ENCODE measurements at places on chromosomes 7 and 10. TPM values are rescaled to one million over a fixed set of nuclear protein-coding genes. Genes with fewer than 3 reads are reported as not detected.

DNA sequence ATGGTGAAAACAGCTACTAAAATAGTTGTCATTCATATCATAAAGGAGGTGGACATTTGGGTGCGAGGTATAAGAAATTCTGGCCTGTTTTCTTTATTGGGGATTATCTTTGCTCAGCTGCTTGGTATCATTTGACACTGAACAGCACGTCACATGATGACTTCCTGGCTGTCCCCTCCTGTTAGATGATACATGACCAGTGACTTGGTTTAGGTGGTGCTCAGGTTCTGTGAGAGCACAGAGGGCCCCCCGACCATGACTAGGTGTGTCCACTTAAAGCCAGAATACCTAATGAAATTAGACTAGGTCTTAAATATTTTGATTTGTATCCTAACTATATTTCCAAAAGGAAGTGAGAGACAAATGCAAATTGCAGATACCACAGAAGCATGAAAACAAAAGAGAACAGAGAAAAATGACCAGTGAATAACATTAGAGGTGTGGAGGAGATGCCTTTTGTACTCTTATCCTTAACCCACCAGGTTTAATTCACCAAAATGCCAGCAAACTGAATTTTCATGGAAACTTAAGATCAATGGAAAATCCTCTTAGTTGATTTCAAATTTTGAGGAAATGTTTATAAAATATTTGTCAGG, 50.6 kb upstream of the GJD4 start:
- DNase-seq = no peak

GRCh38 chr7:38615665-38616064, 15.5 kb downstream of the AMPH start:
- DNase-seq = no peak

DNA sequence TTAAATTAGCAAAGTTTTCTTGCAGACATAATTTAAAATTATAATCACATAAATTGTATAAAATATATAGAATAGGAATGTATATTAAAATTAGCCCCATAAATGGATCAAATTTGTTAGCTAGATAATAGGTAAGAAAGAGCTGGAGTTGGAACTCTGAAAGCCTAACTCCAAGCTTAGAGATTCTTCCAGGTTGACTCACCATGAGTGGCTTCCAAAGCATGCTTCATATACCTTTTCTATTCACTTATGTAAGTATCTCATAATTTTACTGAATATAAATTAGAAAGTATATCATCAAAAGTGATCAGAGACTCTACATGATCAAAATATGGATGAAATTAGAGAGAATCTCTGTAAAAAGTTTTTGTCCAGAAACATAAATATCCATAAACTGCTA, 320.7 kb upstream of the MAGI2 start:
- DNase-seq = no peak

DNA sequence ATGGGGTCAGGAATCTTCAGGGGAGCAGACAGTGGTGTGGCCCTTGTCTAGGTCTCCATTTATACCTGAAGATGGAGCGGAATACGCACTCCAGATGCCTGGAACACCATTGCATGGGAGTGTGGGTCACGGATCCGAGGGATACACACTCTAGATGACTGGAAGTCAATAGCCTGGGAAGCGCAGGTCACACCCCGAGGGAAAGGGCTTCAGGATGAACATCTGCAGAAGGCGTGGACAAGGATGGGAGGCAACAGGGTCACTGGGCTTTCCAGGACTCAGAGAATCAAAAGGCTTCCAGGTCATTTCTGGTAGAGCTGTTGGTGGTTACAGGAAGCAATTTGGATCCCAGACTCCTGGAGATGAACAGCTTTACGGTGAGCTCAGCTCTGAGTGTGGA, 382.2 kb upstream of the KLF6 start:
- DNase-seq = no peak

DNA sequence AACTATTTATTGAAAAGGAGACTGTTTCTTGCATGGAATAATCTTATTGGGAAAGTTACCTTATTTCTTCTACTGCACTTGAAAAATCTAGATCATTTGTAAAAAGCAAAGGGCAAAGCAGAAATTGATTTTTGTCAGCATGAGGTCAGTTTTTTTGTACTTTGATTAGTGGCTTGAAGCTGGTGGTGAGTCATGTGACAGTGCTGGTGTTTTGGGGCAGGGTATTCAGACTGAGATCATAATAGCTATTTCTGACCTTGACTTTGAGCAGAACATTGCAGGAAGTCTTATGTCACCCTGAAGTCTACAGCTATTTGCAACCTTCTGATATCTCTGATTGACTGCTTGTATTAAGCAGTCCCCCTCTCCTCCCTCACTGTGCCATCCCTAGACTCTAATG, 66.3 kb upstream of the SORCS3 start:
- no peak for DNase-seq

DNA sequence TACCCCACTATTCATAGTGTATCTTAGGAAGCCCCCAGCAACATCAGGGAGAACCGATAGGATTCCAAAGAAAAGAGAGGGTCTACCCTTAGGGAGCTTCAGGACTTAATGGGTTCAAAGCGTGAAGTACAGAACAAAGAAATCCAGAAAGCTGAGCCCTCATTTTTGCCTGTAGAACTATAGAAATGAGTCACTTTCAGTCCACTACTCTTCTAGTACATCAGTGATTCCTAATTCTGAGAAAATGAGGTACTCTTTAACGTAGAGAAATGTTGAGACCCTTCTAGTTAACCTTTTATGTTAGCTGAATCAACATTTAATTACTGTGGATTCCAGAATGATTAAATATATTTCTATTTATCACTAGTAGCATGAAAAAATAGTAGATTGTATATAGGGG, 1.8 kb downstream of the TDRD1 start:
- DNase-seq = no peak

TAC1 gene
- not detected for total RNA-seq

CASP2 gene
- 34.4 TPM for total RNA-seq

KCNH2 gene
- 1.7 TPM for total RNA-seq

ABCB1 gene
- total RNA-seq = 0.14 TPM

UPK3B gene
- 10.6 TPM for total RNA-seq
